Left colon (tissue), 2 donors: ENCODE measurements at places on chromosomes 12 and 14.
A peak's percentile ranks its signal among the peaks of the same experiment; 100 is the strongest.

DNA sequence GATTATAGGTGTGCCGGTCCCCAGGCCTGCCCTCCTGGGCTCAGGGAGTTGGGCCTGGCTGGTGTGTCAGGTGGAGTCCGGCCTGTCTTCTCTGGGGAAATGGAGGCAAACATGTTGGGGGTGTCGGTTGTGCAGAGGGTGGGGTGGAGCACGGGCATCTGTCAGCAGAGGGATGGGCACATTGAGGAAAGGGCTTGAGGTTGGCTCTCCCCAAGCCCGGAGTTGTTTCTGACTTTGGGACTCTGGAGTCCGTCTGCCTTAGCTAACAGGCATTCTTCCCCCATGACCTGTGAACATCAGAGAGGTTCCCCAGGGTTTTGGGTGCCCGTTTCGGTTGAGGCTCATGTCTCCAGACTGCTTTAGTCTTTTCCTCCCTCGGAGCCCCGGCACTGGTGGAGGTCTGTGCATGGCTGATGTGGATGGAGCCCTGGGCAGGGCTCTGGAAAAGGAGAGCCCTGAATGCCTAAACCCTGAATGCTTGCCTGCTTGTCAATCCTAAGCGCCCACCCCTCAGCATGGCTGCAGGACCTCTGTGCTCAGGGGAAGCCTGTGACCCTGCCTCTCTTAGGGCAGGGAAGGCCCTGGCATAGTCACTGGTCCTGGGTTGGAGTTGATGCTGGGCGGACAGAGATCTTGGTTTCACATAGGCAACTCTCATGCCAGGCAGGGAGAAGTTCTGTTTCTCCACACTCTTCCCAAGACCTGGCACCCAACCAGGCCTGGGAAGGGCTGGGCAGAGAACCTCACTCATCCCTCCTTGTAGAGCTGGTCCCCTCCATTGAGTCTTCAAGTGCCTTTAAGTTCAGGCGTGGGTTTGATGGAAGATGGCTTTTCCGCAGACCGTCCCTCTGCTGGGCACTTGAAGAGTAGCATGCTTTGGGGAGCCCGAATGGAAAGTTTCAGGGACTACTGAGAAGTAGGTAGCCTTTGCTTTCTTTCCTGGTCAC, 12.9 kb downstream of the NYNRIN start:
- DNase-seq = no peak

GRCh38 chr14:61608245-61609165, 86.8 kb upstream of the HIF1A start:
- no peak for DNase-seq

- no peak for DNase-seq
These were observed 350.0 kb downstream of the GALC start for GRCh38 chr14:87643005-87643404.

- DNase-seq = no peak
These were observed 116.4 kb downstream of the NTF3 start for GRCh38 chr12:5548152-5548943.

DNA sequence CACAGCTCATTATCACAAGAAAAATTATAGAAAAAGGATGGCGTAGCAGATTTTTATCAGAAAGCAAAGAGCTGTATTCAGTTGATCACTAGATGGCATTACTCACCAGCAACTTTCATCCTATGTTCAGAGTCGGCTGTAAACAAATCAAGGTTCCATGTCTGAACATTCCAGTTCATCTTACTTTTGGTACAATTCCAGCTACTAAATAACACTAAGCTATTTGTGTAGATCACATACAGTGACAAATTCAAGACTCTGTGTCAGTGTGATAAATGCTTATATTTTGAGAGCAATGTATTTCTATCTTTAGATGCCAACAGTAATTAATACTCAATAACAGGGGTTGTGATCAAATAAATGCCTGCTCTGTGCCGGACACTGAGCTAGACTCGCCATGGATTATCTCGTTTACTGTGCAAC, 30.1 kb downstream of the NRDE2 start:
- no peak for DNase-seq

DNA sequence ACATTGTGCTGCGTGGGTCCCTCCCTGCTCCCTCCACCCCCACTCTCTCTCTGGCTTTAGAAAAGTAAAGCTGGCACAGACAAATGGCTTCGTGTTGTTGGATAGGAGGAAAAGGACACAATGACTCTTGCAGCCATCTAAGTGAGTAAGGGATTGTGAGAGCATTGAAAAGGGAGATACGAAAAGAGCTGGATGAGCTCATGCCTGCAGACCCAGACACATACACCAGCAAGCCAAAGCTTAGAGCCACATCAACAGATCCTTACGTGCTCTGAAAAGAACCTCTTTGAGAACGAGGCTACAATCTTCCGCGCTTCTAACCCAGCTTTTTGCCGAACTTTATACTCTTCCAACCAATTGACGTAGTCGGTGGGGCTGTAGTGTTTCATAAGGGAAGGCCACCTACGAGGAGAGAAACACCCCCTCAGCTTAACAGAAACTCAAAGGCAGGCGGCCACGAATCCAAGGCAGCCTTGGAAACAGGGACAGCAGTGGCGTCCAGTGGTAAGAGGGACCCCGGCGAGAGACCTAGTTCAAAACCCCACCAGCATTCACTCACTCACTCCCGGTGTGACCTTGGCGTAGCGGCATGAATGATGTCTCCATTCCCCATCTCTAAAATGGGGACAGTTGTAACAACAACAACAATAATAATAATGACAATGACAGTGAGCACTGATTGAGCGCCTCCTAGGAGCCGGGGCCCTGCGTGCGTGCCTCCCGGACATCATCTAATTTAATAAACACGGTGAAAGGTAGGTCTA, 1.1 kb downstream of the FBXO21 start:
- DNase-seq = no peak

- DNase-seq = no peak
These were observed 53.7 kb downstream of the CCDC88C start for GRCh38 chr14:91363776-91364523.

DNA sequence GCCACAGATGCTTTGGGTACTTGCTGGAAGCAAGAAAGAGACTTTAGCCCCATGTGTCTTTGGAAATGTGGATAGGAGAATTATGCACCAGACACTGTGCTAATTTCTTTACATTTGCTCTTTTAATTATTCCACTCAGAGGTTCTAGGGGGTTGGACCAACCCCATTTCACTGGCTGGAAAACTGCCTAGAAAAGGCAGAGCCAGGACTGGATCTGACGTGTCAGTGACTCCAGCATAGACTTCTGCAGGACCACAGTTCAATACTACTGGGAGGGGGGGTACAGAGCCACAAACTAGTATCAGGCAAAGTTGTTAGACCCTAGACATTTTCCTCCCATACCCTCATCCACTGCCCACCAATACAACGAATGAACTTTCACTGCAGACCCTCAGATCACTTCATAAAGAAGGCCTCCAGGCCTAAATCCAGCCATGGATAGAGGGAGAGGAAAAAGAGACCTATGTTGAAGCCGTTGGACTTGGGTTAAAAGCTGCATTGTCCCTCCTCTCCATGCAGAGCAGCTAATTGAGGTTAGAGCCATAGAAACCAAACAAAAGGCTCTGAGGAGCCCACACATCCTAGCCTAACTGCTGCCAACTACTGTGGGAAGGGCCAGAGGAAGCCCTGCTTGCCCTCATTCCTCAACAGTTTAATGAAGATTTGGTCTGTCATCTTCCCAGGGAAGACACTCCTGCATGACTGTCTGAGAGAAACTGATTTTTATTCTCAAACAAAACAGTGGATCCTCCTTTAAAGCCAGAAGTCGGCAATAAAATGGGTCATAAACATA, 68.7 kb downstream of the STON2 start:
- DNase-seq = no peak

DNA sequence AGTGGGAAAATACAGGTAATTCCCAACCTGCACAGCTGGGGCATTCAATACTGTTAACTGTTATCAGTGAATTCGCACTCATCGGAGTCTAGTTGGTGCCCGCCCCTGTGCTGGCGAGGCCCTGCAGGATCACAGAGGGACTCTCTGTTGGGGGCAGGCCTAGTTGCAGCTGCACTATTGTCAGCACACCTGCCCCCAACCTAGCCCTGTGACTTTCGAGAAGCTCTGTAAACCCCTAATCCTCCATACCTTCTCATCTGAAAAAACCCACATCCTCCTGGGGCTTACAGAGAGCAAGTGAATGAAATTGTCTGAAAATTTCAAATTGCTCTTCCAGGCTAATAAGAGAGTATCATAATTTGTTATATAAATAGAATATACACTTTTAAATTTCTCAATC, 132.2 kb upstream of the NUDT4 start:
- DNase-seq = peak; percentile 13

- peak; percentile 12 for DNase-seq
These were observed 1.5 kb upstream of the DIABLO start for GRCh38 chr12:122227341-122227740.

DNA sequence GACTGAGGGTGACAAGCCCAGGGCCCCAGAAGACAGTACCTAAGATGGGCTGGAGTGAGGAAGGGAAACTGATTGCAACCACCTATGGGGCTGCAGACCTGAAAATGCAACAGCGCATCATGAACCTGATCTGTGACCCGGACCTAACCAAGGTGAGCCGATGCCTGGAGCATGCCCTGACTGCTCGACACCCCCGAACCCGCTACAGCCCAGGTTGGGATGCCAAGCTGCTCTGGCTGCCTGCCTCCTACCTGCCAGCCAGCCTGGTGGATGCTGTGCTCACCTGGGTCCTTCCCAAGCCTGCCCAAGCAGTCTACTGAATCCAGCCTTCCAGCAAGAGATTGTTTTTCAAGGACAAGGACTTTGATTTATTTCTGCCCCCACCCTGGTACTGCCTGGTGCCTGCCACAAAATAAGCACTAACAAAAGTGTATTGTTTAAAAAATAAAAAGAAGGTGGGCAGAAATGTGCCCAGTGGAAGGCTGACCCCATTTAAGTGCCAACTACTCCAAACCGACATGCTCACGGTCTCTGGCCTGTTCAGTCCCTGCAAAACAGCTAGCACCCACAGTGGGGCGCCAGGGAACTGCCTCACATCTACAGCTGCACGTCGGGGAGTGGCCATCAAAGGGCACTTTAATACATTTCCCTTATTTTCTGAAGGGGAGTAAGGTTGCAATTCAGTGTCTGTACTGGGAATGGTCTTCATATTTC, 4.2 kb downstream of the RDH5 start:
- peak; percentile 76 for DNase-seq

DNA sequence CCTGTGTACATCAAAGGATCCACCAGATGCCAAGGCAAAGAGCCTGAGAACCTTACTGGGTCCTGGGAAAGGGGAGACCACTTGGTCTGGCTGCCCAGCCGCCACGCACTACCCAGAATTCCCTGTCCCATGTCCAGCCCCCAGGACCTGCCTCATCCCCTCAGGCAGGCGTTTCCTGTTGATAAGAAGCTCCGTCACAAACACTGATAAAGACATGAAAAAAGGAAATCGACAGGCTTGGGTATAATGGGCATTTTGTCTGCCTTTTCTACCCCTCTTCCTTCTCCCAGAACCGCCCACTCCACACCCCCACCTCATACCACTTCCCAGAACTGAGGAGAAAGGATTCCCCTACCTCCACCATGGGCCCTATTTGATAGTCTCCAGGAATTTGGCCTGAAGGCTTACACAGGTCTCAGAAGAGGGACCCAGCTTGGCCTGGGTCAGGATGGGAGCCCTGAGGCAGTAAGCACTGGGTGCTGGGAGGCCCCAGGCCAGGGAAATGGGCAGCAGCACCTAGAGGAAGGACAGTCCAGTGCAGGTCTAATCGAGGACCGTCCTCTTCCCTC, 18.8 kb downstream of the ACVRL1 start:
- DNase-seq = no peak

DNA sequence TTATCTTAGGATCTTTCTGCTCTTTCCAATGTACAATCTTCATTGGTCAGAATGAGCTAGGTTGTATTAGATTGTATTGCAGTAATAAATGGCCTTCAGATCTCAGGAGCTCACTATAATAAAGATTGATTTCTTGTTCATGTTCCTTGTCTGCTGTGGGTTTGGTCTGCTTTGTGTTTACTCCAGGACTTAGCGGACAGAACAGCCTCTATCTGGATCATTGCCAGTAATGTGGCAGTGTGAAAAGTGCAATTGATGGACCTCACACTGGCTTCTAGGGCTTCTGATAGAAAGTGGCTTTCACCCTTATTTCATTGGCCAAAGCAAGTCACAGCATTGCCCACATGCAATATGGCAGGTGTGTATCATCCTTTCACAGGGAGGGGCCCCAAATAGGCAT, 81.2 kb downstream of the BTG1 start:
- DNase-seq = no peak

GRCh38 chr14:92190768-92191167, 69.0 kb downstream of the CPSF2 start:
- DNase-seq = no peak

DNA sequence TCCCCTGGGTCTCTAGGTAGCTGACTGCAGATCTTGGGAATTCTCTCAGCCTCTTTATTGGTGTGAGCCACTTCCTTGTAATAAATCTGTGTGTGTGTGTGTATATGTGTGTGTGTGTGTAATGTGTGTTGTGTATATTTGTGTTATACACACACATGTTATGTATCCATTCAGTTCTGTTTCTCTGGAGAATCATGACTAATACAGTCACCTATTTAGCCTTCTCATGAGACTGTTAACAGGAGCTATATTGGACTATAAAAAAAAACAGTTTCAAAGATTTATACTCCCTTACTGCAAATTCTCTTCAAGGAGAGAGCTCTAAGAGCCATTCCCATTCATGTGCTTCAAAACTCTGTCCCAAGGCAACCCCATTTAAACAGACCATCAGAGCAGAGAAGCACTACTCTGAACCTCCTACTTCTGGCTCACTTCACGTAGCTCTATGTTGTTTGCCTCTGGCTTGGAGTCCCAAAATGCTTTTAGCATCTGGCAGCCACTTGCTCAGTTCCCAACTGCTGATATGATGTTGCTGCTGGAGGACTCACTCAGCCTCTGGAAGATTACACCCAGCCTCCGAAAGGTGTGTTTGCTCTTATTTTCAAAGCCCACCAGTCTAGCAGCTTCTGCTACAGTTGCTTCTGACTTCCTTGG, 48.7 kb upstream of the KITLG start:
- DNase-seq = peak; percentile 27

- DNase-seq = no peak
These were observed 1.6 kb downstream of the PAPLN start for GRCh38 chr14:73238941-73239340.

DNA sequence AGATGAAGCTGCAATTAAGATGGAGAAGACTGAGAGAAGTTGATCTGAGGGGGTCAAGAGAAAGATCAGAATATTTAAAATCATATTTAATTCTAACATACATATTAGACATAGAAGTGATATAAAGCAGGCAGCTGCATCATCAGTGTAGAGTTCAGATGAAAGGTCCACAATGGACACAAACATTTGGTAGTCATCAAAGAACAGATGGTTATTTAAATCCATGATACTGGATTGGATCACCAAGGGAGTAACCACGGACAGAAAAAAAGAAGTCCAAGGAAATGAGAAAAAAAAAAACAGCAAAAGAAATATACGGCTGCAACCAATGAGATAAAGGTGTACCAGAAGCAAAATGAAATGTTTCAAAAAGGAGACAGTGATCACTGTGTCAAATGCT, 20.1 kb downstream of the NOVA1 start:
- no peak for DNase-seq

GRCh38 chr12:1373901-1374735, 220.3 kb downstream of the FBXL14 start:
- DNase-seq = no peak
